ENCODE measurements at places on chromosomes 16 and 17. TPM values are rescaled to one million over a fixed set of nuclear protein-coding genes. Genes with fewer than 3 reads are reported as not detected.

- peak; percentile 46 for DNase-seq
- H3K4me3 ChIP-seq: peak overlapping the region; percentile 70
- no peaks in the 10 kb centered on the region for H3K27me3 ChIP-seq
- H3K36me3 ChIP-seq: no peaks in the 10 kb centered on the region
These were observed 1.4 kb downstream of the BAIAP2 start for GRCh38 chr17:81036197-81036941.

DNA sequence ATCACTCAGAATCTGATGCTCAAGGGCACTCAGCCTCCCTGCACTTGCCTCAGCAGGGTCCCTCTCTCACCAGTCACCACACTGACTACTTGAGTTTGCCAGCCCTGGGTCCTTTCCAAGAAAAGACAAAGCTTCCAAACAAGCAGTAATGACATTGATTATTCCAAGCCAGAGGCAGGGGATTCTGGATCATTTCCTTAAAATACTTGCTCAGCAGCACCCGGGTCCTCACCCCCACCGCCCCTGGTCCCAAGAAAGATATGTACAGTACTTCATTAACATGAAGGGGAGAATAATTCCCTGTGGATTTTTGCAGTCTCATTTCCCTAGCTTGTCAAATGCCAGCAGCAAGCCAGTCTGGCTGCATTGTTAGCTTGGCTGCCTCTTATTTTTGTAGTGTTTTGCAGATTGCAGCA lies 83.2 kb upstream of the GNAO1 start:
- H3K4me1 ChIP-seq: no peaks in the 10 kb centered on the region
- no peak overlapping the region for H3K27ac ChIP-seq
- H3K27me3 ChIP-seq: no peaks in the 10 kb centered on the region
- H3K36me3 ChIP-seq: no peaks in the 10 kb centered on the region

DNA sequence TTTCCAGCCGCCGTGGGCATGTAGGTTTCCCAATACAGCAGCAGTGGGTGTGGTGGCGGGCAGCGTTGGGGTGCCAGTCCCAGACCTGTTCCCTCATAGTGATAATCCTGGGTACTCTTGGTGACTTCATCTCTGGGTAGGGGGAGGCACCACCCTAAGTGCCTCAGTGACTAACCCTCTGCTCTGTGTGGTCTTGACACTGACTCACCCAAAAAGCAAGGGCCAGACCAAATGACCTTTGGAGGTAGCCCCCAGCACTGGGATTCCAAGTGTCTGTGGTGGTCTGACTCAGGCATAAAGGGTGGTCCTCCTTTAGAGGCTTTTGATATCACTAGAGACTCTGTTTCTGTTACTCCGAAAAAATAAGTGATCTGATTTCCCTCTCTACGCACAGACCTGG lies 908 bp downstream of the CALB2 start:
- H3K27me3 ChIP-seq: no peaks in the 10 kb centered on the region
- no peak for DNase-seq

- H3K4me3 ChIP-seq: no peak overlapping the region
- peak; percentile 23 for DNase-seq
- no peaks in the 10 kb centered on the region for H3K27me3 ChIP-seq
These were observed 19.7 kb upstream of the C17orf107 start for GRCh38 chr17:4879601-4880000.

DNA sequence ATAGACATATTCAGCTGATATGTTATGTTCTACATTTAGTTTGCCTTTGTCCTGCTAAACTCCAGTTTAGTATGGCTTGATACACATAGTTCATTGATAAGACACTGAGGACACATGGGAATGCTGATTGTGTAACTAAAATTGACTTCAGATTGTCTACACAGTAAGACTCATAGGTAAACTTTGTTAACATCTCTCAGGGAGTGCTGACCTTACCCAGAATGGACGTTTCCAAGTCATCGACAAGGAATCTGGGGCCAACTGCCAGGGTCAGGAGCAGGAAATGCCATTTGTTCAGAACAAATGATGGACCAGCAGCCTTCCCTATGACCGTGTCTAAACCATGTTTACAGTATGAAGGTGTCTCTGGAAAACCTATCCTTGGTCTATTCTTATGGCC lies 58.7 kb downstream of the DYNLRB2 start:
- H3K36me3 ChIP-seq: no peaks in the 10 kb centered on the region
- no peaks in the 10 kb centered on the region for H3K27me3 ChIP-seq
- H3K4me1 ChIP-seq: no peaks in the 10 kb centered on the region
- H3K4me3 ChIP-seq: no peak overlapping the region
- H3K27ac ChIP-seq: no peak overlapping the region
- DNase-seq: no peak

DNA sequence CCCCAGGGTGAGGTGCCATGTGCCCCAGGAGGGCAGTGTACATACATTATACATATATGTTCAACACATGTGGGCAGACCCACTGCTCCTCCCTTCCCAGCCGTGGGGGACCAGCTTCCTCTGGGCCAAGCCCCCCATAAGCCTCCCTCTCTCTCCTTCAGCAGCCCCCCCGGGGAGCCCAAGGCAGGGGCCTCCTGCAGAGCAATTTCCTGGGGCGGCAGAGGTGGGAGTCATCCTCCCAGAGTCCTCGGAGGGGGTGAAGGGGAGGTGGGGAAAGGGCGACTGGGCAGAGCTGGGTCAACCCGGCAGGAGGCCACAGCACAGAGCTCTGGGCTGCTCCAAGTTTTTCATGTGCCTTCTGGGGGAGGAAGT lies 235.1 kb downstream of the ZNF423 start:
- peak; percentile 49 for DNase-seq
- peaks cover 15% of the 10 kb centered on the region for H3K4me1 ChIP-seq
- no peaks in the 10 kb centered on the region for H3K27me3 ChIP-seq
- H3K4me3 ChIP-seq: no peak overlapping the region
- H3K27ac ChIP-seq: peak overlapping the region; percentile 69
- peaks cover 15% of the 10 kb centered on the region for H3K36me3 ChIP-seq

GRCh38 chr17:5780476-5780875 lies 196.2 kb upstream of the NLRP1 start:
- H3K4me1 ChIP-seq: peaks cover 5% of the 10 kb centered on the region
- H3K4me3 ChIP-seq: no peak overlapping the region
- no peak overlapping the region for H3K27ac ChIP-seq
- no peak for DNase-seq

DNA sequence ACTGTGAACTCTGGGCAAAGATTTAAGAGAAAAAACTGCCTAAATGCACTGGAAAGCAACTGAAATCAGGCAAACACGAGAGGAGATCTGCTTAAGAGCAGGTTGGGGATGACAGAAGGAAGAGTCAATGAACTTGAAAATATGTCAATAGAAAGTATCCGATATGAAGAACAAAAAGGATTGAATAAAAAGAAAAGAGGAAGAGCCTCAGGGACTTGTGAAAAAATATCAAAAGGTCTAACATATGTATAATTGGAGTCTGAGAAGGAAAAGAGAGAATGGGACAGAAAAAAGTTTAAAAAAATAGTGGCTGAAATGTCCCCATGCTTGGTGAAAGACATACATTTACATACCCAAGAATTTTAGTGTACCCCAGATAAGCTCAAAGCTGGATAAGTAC lies 195.5 kb downstream of the COPRS start:
- no peaks in the 10 kb centered on the region for H3K27me3 ChIP-seq
- no peak for DNase-seq
- no peak overlapping the region for H3K4me3 ChIP-seq
- no peak overlapping the region for H3K27ac ChIP-seq

DNA sequence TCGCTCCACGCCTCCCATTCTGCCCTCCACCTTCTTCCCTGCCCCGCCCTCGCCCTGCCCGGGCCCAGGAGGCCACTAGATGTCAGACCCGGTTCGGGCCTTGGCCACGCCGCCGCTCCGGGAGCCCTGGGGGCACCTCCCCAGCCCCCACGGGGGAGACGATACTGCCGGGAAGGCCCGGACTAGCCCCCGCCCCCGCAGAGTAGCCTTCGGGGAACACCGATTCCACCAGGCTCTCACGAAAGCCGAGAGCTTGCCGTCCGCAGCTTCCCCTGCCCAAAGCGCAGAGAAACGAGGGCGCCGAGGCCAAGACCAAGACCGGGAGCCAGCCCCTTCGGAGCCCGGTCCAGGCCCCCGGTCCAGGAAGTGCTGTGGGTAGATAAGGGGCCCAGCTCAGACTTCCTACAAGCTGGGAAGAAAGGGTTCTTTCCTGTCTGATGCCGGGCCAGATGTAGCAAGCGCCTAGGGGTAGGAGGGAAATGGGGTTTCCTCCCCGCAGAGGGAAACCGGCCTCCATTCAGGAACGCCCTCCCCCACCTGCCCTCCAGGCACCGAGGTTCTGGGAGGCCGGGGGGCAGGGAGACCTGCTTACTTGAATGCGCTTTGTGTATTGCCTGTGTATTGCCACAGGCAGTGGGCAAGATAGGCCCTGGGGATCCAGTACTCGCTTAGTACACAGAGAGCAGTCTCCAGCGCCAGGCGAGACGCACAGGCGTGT lies 806 bp upstream of the CYB561 start:
- peak overlapping the region; percentile 80 for H3K4me3 ChIP-seq
- H3K36me3 ChIP-seq: no peaks in the 10 kb centered on the region
- H3K4me1 ChIP-seq: peaks cover 8% of the 10 kb centered on the region
- H3K27me3 ChIP-seq: peaks cover 4% of the 10 kb centered on the region
- H3K27ac ChIP-seq: peak overlapping the region; percentile 82
- peak; percentile 82 for DNase-seq

GRCh38 chr17:4144422-4144747 lies 1.4 kb downstream of the CYB5D2 start:
- H3K27ac ChIP-seq: peak overlapping the region; percentile 99
- H3K4me3 ChIP-seq: peak overlapping the region; percentile 95
- H3K4me1 ChIP-seq: peaks cover 30% of the 10 kb centered on the region
- H3K36me3 ChIP-seq: peaks cover 14% of the 10 kb centered on the region
- H3K27me3 ChIP-seq: no peaks in the 10 kb centered on the region

- no peaks in the 10 kb centered on the region for H3K27me3 ChIP-seq
- DNase-seq: no peak
- H3K27ac ChIP-seq: no peak overlapping the region
- H3K36me3 ChIP-seq: peaks cover 86% of the 10 kb centered on the region
- H3K4me3 ChIP-seq: no peak overlapping the region
These were observed 7.8 kb downstream of the TERF2 start for GRCh38 chr16:69378036-69378435.

DNA sequence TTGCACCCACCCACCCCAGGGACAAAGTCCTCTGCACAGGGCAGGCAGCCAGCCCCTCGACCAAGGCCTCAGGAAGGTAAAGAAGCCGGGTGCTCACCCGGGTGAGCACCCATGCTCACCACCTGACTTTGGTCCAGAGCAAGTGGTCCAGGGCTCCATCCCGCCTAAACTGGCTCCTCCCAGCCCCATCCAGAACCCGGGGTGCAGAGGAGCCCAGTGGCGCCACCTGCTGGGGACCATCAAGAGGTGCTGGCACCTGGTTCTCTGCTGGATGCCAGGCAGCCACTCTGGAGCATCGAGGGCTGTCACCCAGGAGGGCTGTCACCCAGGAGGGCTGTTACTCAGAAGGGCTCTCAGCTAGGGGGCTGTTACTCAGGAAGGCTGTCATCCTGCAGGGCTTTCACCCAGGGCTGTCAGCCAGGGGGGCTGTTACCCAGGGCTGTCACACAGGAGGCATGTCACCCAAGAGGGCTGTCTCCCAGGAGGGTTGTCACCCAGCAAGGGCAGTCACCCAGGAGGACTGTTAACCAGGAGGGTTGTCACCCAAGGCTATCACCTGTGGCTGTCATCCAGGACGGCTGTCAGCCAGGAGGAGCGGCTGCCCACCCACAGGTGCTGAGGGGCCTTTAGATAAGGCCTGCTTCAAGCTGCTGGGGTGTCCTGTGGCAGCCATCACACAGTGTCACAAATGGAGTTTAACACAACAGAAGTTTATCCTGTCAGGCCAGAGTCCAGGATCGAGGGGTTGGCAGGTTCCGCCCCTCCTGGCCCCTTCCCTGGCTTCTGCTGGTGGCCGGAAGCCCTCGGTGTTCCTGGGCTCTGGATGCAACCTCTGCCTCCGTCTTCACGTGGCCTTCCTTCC lies 98.5 kb downstream of the TNFRSF13B start:
- H3K36me3 ChIP-seq: no peaks in the 10 kb centered on the region
- H3K27me3 ChIP-seq: no peaks in the 10 kb centered on the region
- no peak for DNase-seq
- H3K4me3 ChIP-seq: no peak overlapping the region
- H3K27ac ChIP-seq: no peak overlapping the region

DNA sequence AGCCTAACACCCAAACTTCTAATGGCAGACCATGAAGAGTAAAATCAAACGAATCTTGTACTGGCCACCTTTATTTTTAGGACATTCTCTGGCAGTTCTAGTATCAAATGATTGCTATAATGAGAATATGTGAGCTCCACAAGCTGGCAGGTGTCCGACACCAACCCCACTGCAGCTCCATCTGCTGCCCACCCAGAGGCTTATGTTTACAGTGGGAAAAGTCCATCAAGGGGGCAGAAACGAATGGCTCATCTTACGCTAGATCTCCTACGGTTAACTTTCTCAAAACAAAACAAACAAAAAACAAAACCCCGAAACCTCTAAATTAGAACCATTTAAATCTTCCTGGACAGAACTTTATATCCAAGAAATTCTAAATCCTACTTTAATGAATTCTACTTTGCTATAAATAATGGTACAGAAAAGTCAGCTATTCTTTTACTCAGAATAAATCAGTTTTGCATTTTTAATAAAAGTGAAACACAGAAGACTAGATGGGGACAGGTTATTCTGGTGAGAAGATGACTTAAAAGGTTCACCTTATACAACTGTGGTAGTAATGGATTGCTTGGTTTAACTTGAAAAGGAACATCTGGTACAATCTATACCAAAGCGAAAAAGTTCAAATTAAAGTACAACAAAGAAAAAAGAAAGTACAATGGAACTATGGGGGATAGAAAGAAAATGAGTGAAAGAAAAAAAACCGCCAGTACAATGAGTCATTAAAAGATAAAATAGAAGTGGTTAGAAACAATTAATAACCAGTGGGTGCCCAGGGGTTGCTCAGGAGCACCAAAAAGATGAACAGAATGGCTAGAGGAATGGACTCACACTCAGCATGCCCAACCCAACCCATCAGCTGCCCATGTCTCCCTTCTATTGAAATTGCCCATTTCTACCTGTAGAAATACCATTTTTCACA lies 40.2 kb downstream of the GRB2 start:
- peak overlapping the region; percentile 2 for H3K4me3 ChIP-seq
- H3K4me1 ChIP-seq: peaks cover 87% of the 10 kb centered on the region
- DNase-seq: no peak
- no peak overlapping the region for H3K27ac ChIP-seq
- no peaks in the 10 kb centered on the region for H3K27me3 ChIP-seq
- H3K36me3 ChIP-seq: no peaks in the 10 kb centered on the region

GRCh38 chr17:9937241-9937761 lies 32.2 kb upstream of the RCVRN start:
- DNase-seq: no peak
- no peak overlapping the region for H3K27ac ChIP-seq
- H3K4me3 ChIP-seq: no peak overlapping the region
- no peaks in the 10 kb centered on the region for H3K4me1 ChIP-seq
- no peaks in the 10 kb centered on the region for H3K36me3 ChIP-seq
- no peaks in the 10 kb centered on the region for H3K27me3 ChIP-seq

Gene ABCC11
- total RNA-seq: 0.22 TPM

Gene ALOX12B
- total RNA-seq: not detected

Gene FGF11
- 10.1 TPM for total RNA-seq

Gene RND2
- 0.22 TPM for total RNA-seq

Gene CCDC57
- 10.2 TPM for total RNA-seq

Gene TRPV2
- 3.9 TPM for total RNA-seq

Gene SCGB1C2
- not detected for total RNA-seq

Gene CDYL2
- total RNA-seq: 1.0 TPM

Gene SMTNL2
- total RNA-seq: 328 TPM

Measured in psoas muscle (tissue), 8 donors.